ENCODE measurements at places on chromosomes 1 and 21.
A peak's percentile ranks its signal among the peaks of the same experiment; 100 is the strongest.

DNA sequence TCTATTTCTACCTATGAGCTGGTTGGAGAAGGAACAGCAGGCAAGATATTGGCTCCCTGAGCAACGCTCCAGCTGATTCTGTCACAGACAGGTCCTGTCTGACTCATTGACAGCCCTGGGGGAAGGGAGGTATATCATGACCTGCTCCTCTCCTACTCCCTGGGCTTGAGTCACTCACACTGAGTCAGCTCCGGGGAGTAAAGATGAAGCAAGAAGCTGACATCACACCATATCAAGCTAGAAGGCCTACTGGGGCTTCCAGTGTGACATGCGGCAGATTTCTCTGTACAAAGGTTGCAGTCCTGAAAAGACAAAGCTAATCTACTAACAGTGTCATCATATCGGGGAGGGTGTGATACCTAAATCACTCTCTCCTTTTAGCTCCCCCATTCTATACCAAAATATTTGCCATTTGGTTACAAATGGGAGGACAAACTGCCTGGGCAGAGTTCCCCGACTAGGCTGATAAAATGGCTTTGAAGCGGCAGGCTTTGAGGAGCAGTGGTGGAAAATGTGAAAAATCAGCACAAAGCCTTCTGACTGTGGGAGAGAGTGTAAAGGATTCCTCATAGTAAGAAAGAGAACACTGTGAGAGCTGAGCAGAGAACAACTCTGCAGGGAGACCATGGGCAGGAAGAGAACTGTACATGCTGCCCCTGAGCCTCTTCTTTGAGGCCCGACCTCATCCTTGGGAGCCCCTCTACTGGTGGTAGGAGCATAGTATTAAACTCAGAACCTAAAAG, 15.5 kb downstream of the PI4KB start:
- DNase-seq = no peak

DNA sequence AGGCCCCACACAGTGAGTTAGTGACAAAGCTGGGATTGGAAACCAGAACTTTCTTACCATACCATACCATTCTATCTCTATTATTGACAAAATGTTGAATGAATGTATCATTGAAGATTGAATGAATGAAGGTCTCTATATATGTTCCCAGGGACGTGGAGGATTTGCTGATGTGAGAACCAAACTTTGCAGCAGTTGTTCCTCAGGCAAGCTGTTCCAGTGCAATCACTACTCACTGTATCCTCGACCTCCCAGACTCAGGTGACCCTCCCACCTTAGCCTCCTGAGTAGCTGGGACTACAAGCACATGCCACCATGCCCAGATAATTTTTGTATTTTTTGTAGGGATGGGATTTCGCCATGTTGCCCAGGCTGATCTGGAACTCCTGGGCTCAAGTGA, 11.6 kb upstream of the LIN28A start:
- no peak for DNase-seq

DNA sequence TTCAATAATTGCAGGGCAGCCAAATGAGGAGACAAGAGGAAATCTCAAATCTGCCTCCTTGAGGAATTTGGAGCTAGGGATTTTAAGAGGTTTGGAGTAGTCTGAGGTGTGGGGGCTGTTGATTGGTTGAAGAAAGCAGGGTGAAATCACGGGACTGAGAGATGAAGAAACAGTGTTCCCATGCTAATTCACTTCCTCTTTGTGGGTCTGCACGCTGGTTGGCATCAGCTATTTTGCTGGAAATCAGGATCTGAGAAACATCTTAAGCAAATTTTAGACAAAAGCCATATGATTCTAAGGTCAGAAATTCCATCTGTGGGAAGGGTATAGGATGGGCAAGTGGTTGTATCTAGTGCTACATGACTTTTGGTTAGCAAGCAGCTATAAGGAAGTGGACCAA, 107.1 kb upstream of the PAXBP1 start:
- no peak for DNase-seq

DNA sequence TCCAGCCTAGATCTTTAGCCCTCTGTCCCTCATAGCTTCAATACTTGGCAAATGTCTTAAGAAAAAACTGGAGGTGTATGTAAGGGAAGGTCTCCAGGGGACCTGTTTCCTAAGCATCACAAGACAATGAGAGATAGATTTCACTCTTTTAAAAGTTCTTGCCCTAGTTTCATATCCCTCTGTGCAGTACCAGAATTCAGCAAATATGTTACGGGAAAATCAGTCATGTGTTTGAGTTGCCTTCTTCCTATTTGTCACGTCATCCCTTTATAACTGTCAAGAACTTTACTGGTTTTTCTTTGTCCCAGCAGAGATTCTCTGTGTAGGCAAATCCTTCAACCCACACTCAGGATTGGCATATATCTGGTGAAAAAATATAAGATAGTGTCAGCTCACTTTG, 32.3 kb downstream of the DNASE2B start:
- DNase-seq = no peak

- DNase-seq = no peak
Measured at GRCh38 chr1:12302798-12303447, 73.1 kb downstream of the VPS13D start.

DNA sequence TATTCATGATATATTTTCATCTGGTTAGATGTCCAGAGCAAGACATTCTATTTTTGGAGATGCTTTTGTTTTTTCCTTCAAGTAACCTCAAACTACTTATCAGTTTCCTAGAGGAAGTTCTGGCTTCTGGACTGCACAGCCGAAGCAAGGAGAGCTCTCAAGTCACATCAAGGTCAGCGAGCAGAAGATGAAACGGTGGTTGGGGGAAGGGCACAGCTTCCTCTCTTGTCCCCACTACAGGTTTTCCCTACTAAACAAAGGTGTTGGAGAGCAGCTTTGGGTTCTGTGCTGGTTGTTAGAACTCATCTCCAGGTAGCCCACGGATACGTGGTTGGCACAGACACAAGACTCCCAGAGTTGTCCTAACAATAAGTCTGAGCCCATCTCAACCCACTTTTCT, 5.1 kb upstream of the PLEKHO1 start:
- DNase-seq = no peak

DNA sequence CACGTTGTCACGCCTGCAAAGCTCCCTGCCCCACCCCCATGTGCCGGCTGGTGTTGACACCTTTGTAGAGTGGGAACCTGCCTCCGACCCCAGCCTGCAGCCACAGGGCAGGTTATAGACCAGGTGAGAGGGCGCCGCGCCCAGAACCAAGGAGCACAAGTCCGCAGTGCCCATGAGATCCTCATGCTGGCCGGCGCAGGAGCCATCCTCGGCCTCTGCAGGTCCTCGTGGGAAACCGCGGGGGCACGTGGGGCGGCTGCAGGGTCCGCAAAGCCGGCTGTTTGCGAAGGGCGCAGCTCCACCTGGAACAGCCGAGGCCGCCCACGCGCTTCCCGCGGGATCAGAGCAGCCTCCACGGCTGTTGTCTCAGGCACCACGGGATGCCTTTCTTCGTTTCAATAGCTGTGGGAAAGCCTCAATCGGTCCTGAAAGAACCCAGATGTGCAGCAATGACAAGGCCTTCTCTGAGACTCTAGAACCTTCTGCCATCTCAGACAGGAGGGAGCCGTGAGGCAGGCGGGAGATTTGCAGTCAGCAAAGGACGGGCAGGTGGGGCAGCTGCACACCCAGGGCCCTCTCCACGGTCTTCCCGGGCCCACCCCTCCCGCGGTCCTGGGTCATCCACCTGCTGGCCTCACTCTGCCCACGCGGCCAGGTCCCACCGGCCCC, 29.9 kb downstream of the POFUT2 start:
- no peak for DNase-seq

GRCh38 chr1:28370239-28371009, 884 bp downstream of the PHACTR4 start:
- DNase-seq = peak; percentile 58

- no peak for DNase-seq
Measured at GRCh38 chr1:100597061-100597741, 59.3 kb downstream of the GPR88 start.

GRCh38 chr1:82141390-82141789, 340.7 kb downstream of the ADGRL2 start:
- DNase-seq = no peak

GRCh38 chr1:156492013-156492590, 8.5 kb downstream of the MEF2D start:
- no peak for DNase-seq

GRCh38 chr1:224782281-224783000, 147.0 kb upstream of the DNAH14 start:
- DNase-seq = no peak

DNA sequence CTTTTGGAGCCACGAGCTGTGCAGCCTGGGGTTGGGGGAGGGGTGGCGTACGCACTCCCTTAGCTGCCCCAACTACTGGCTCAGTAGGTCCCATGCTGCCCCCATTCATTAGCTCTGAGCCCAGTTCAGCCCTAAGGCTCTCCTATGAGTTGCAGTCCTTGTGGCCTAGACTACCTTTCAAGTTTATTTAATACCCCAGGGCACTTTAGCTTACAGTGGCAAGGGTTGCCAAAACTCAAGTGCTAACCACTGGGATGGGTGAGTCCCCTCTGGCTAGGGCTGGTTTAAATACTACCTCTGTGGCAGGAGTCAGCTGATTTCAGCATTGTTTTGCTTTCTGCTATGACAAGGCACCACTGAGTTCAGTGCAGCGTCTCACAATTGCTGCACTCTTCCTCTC, 118.2 kb downstream of the ODF2L start:
- no peak for DNase-seq

DNA sequence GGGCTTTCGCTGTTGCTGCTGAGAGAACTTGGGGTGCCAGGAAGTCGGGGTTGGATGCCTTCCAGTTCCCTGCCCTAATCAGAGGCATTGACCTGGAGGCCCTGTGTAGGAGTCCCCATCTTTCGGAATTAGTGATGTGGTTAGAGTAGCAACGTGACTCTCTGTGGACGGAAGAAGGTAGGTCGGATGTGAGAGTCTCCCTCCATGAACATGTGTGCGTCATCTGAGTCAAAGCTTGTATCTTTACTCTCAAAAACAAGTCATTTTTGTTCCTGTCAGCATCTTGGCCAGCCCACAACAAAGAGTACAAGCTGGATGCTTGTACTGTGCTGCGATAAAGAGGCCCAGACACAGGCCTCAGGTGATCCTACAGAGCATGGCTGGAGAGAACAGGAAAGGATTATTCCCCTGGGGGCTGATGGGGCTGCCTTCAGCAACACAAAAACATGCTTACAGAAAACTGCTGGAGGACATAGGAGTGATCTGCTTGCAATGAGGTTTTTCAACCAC, 31.0 kb upstream of the IL10 start:
- DNase-seq = no peak

DNA sequence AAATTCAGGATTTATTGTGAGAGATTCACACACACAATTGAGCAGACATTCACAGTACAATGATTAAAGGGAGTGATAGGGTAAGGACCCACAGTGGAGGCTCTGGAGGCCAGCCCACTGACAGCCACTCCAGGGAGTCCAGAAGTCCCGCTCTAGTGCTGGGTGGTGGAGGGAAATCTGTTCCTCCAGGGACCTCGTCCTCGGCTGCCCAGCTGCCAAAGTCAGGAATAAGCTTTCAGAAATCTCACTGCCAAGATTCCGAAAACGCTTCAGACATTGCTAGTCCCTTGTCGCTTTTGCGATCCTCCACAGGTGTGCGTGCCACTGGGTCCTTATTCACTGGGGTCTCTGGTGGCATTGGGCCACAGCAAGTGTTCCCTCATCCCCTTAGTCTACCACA, 2.3 kb downstream of the MX1 start:
- DNase-seq = no peak

- peak; percentile 30 for DNase-seq
Measured at GRCh38 chr1:19390901-19391595, 78.9 kb downstream of the SLC66A1 start.

GRCh38 chr1:157199421-157199755, 61.2 kb upstream of the ETV3 start:
- no peak for DNase-seq

GRCh38 chr1:100322436-100323211, 29.7 kb upstream of the CDC14A start:
- no peak for DNase-seq

Data from NCI-H2227 treated with DMSO at 0.1 percent for 48 hours (cell line).